Renal cortical epithelial cell (primary cell): ENCODE measurements at places on chromosomes 6 and 20. TPM values are rescaled to one million over a fixed set of nuclear protein-coding genes. Genes with fewer than 3 reads are reported as not detected.

IL17F gene
- total RNA-seq = not detected in 2 replicates

DNA sequence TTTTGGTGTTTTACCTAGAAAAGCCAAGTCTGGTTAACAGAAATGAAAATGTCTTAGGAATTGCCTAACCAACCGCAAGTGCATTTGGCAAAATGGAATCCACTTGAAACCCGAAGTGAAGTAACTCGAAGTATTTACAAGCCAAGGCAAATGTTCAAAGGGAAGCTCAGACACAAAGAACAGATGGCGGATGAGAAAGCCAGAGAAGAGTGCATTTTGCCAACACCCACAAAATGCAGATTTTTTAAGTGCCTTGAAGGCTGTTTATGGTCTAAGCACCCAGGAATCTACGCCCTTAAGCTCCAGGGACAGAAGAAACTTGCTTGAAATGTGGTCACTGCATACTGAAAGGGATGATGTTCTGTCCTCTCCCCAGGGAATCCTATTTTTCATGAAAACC is 70.0 kb upstream of the TBXT start:
- DNase-seq = no peak

- DNase-seq = peak; percentile 13
Observed at GRCh38 chr6:158131926-158132325, 36.1 kb downstream of the SERAC1 start.

CDSN gene
- total RNA-seq = under 0.01 and 0.05 TPM in 2 replicates

HCRTR2 gene
- total RNA-seq = not detected in 2 replicates

TMEM151B gene
- total RNA-seq = not detected in 2 replicates

ZSCAN12 gene
- 5.9 and 12.8 TPM in 2 replicates for total RNA-seq

- no peak for DNase-seq
Observed at GRCh38 chr6:4950836-4951533, 52.9 kb downstream of the RPP40 start.

GRCh38 chr6:13304580-13305260 is 23.6 kb downstream of the TBC1D7 start:
- DNase-seq = peak; percentile 75

ULBP1 gene
- 0.17 and 0.20 TPM in 2 replicates for total RNA-seq

- no peak for DNase-seq
Observed at GRCh38 chr6:3236005-3236404, 8.6 kb upstream of the TUBB2B start.

GRCh38 chr6:113496166-113496565 is 361.0 kb upstream of the MARCKS start:
- no peak for DNase-seq
